Placental epithelial cell (primary cell): ENCODE measurements at places on chromosomes 1 and 21. TPM values are rescaled to one million over a fixed set of nuclear protein-coding genes. Genes with fewer than 3 reads are reported as not detected.

Gene CHD5
- under 0.01 TPM in 1 of 2 replicates, not detected in the other for total RNA-seq

Gene NUDT4B
- total RNA-seq, result 9.4 and 19.0 TPM in 2 replicates

Gene CFAP45
- 1.1 and 1.2 TPM in 2 replicates for total RNA-seq

Gene CYB5RL
- 0.79 and 1.3 TPM in 2 replicates for total RNA-seq

Gene STX12
- total RNA-seq, result 41.2 and 58.2 TPM in 2 replicates

Gene PGLYRP3
- total RNA-seq, result not detected in 2 replicates

Gene PAFAH2
- total RNA-seq, result 8.5 and 9.4 TPM in 2 replicates

Gene RUNX3
- not detected in 2 replicates for total RNA-seq

Gene PLCH2
- 0.22 and 0.39 TPM in 2 replicates for total RNA-seq

Gene IVL
- 0.54 and 0.79 TPM in 2 replicates for total RNA-seq

Gene OR10Z1
- total RNA-seq, result not detected in 2 replicates

Gene ADCY10
- total RNA-seq, result under 0.01 TPM in 2 replicates

Gene CR2
- total RNA-seq, result under 0.01 TPM in 1 of 2 replicates, not detected in the other

Gene EXTL1
- total RNA-seq, result 4.7 and 6.7 TPM in 2 replicates

Gene TEX38
- total RNA-seq, result not detected in 2 replicates

Gene LAMC1
- 488 and 506 TPM in 2 replicates for total RNA-seq

Gene TLR5
- total RNA-seq, result 0.39 TPM in 1 of 2 replicates, not detected in the other

Gene CFAP141
- total RNA-seq, result not detected in 2 replicates

Gene LAMB3
- 218 and 906 TPM in 2 replicates for total RNA-seq

Gene CXADR
- total RNA-seq, result 0.39 and 0.43 TPM in 2 replicates

Gene RPE65
- not detected in 2 replicates for total RNA-seq

Gene S100A3
- total RNA-seq, result 13.0 and 31.2 TPM in 2 replicates

Gene EGLN1
- 45.5 and 71.6 TPM in 2 replicates for total RNA-seq

Gene SLAMF9
- total RNA-seq, result 4.7 and 6.8 TPM in 2 replicates

Gene FOXD3
- total RNA-seq, result not detected in 2 replicates

Gene SDE2
- total RNA-seq, result 11.8 and 15.6 TPM in 2 replicates

Gene CYYR1
- total RNA-seq, result 0.11 and 0.39 TPM in 2 replicates

Gene FGR
- total RNA-seq, result under 0.01 TPM in 1 of 2 replicates, not detected in the other

Gene SLC1A7
- total RNA-seq, result not detected in 2 replicates

Gene ERICH3
- total RNA-seq, result not detected in 2 replicates

Gene SAMD13
- 0.11 and 0.39 TPM in 2 replicates for total RNA-seq

Gene ABCA4
- 0.39 and 0.76 TPM in 2 replicates for total RNA-seq

Gene SRRM1
- total RNA-seq, result 57.0 and 121 TPM in 2 replicates

Gene RGS8
- not detected in 2 replicates for total RNA-seq

Gene SH2D1B
- not detected in 2 replicates for total RNA-seq

Gene RIPPLY3
- 0.33 and 0.79 TPM in 2 replicates for total RNA-seq

Gene THEM5
- total RNA-seq, result not detected in 2 replicates

Gene SIM2
- 2.1 and 4.3 TPM in 2 replicates for total RNA-seq

Gene FLAD1
- 20.0 and 31.0 TPM in 2 replicates for total RNA-seq

Gene LCE1A
- total RNA-seq, result not detected in 2 replicates

Gene TTC34
- total RNA-seq, result 0.22 and 0.79 TPM in 2 replicates

Gene FCAMR
- not detected in 2 replicates for total RNA-seq

Gene FMO5
- total RNA-seq, result 0.98 and 2.4 TPM in 2 replicates

Gene STIL
- 7.9 and 8.8 TPM in 2 replicates for total RNA-seq

Gene CD5L
- not detected in 2 replicates for total RNA-seq

Gene ANKRD34A
- total RNA-seq, result 0.22 and 0.39 TPM in 2 replicates

Gene RBM11
- total RNA-seq, result under 0.01 TPM in 1 of 2 replicates, not detected in the other

Gene CHI3L2
- 3.5 and 4.9 TPM in 2 replicates for total RNA-seq

Gene FCGR3A
- total RNA-seq, result not detected in 2 replicates

Gene PHLDA3
- total RNA-seq, result 87.9 and 142 TPM in 2 replicates

Gene PDPN
- total RNA-seq, result 89.1 and 115 TPM in 2 replicates

Gene OR14K1
- total RNA-seq, result not detected in 2 replicates

Gene PRAMEF8
- not detected in 2 replicates for total RNA-seq

Gene CD1E
- not detected in 2 replicates for total RNA-seq

Gene ARTN
- not detected in 2 replicates for total RNA-seq
